ENCODE measurements at places on chromosomes 1 and 21. TPM values are rescaled to one million over a fixed set of nuclear protein-coding genes. Genes with fewer than 3 reads are reported as not detected.

The C1orf226 gene
- 16.1 TPM for total RNA-seq

- DNase-seq, result no peak
Measured at GRCh38 chr1:244325056-244325758, 126.5 kb downstream of the ADSS2 start.

DNA sequence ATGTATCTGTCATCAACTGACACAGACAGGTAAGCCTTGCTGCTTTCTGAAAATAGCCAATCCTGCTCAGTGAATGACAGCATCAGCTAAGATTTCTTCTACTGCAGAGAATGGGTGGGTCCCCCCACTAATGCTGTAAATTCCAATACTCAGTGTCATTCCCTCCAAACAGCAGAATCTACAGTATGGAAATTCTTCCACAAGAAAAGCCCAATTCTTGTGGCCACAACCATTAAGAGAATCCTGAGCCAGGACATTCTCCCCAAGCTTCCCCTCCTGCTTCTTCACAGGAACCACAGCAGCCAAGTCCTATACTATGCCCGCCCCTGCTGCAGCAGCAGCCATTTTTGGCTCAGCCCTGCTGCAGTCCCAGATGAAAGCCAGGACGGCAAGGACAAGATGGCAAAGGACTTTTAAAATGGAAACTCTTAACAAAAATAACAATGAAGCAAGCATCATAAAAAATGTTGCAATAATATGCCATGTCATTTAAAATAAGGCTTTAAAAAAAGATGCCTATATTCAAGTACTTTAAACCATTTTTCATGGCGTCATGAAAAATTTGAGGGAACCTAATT lies 26.8 kb downstream of the EIF4G3 start:
- DNase-seq, result peak; percentile 72

DNA sequence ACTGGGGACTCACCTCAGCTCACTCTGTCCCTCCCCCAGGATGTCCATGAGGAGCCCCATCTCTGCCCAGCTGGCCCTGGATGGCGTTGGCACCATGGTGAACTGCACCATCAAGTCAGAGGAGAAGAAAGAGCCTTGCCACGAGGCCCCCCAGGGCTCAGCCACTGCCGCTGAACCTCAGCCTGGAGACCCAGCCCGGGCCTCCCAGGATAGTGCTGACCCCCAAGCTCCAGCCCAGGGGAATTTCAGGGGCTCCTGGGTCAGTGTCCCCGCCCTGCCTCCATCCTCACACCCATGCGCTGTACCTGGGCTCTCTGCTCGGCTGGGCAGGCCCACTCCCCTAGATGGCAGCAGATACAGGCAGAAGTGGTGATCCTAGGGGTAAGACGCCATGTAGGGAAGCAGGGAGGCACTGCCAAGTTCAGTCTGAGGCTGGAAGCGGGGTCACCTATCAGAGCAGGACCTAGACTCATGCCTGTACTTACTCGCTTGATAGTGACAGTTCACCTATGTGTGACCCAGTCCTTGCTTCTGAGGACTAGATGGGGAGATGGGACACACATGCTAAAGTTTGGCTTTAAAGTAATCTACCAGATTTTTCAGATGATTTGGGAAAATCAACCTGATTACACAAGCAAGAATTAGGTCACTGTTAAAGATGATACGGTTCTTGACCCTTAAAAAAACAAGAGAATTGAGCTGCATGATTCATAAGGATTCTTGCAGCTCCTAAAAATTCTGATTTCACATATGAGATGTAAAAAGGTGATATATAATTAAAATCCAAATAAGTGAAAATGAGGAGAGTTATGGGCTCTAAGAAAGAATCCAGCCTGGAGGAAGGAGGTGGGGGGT lies 38.7 kb downstream of the ETNK2 start:
- no peak for DNase-seq

GRCh38 chr1:23906731-23907130 lies 6.4 kb downstream of the CNR2 start:
- no peak for DNase-seq

The SHE gene
- total RNA-seq, result 7.5 TPM

The SLC2A5 gene
- 5.0 TPM for total RNA-seq

GRCh38 chr1:185108321-185108720 lies 48.4 kb downstream of the TRMT1L start:
- no peak for DNase-seq

DNA sequence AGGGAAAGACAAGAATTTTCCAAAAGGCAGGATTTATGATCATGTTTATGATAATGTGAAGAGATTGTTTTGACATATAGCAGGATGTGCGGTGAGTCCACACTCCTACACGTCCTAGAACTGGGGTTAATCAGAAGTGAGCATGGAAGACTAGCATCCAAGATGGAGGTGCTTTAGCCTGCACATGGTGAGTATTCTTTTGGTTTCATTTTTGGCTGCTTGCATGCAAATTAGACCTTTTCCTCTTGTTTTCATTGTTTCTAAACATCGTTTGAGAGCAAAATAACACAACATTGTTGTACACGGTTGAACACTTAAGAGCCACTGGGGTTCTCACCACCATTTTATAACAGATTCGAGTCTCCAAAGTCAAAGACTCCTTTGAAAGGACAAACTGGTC lies 14.9 kb upstream of the GUK1 start:
- no peak for DNase-seq

DNA sequence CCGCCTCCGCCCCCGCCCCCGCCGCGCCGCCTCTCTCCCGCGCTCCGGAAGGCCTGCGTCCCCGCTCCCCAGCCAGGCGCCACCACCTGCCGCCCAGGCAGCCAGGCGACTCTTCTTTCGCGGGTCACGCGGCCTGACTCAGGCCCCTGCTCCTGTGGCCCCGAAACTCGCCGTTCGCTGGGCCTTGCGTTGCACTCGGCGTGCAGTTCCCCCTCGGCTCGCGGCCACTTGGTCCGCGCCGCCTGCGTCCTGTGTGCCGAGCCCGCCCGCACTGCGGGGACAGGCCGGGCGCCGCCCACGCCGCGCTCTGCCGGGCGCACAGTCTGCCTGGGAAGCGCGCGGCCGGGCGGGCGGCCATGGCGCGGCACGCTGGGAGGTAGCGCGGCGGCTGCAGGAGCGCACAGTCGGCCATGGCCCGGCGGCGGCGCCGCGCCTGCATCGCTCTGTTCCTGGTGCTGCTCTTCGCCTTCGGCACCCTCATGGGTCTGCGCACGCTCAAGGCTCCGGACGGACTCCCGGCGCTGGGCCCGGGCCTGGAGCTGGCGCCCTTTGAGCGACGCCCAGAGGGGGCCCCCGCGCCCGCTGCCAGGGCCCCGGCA lies at the start of gene MANEAL:
MANEAL (plus strand) TSS at position 75 of the 599 bp plus-strand sequence; CDS start at position 411, 336 bp downstream.
- DNase-seq, result no peak

- DNase-seq, result no peak
Measured at GRCh38 chr1:56972976-56973375, 7.2 kb upstream of the C8B start.

GRCh38 chr1:113252166-113252565 lies 138.1 kb upstream of the MAGI3 start:
- no peak for DNase-seq

The FAM43B gene
- total RNA-seq, result 1.4 TPM

DNA sequence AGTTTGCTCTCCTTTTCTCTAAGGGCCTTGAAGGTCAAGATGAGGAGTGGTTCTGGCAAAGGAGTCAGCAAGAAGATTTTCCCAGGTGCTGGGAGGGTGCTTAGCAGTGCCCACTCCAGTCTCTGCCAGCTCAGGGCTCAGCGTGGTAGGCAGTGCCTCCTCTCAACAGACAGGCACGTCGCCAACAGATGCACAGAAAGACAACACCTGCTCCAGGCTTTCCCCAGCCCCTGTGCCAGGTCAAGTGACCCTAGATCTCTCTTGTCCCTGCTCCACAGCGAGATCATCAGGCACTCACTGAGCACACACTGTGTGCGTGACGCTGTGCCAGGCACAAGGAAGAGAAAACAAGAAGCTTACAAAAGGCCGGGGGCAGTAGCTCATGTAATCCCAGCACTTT lies 86.0 kb downstream of the CASZ1 start:
- no peak for DNase-seq

DNA sequence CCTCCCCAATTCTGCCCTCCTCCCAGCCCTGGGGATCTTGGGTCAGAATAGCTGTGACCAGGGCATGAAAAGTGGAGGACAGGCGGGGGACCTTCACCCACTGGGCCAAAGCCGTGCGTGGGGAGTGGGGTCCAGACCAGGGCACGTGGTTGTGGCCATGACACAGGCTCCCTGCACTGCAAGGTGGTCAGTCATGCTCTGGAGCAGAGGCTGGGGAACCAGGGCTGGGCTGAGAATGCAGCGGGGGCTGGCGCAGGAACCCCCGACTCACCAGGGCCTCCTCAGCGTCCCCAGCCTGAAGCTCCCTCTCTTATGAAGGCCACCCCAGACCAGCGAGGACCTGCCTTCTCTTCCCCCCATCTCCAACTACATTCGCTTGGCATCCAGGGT lies 2.7 kb downstream of the DVL1 start:
- no peak for DNase-seq

GRCh38 chr1:8201331-8201861 lies 116.5 kb upstream of the SLC45A1 start:
- no peak for DNase-seq

The TPTE gene
- not detected for total RNA-seq

DNA sequence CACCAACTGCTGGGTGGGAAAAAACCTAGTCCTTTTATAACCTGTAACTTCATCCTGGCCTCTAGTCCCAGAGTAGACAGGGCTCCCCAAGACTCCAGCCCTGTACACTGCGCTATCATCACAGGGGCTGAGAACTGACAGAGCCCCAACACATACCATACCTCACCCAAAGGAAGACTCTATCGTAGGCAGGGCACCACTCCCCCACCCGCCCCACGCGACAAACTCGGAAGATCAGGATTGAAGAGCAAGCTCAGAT lies 15.8 kb downstream of the INPP5B start:
- DNase-seq, result no peak

DNA sequence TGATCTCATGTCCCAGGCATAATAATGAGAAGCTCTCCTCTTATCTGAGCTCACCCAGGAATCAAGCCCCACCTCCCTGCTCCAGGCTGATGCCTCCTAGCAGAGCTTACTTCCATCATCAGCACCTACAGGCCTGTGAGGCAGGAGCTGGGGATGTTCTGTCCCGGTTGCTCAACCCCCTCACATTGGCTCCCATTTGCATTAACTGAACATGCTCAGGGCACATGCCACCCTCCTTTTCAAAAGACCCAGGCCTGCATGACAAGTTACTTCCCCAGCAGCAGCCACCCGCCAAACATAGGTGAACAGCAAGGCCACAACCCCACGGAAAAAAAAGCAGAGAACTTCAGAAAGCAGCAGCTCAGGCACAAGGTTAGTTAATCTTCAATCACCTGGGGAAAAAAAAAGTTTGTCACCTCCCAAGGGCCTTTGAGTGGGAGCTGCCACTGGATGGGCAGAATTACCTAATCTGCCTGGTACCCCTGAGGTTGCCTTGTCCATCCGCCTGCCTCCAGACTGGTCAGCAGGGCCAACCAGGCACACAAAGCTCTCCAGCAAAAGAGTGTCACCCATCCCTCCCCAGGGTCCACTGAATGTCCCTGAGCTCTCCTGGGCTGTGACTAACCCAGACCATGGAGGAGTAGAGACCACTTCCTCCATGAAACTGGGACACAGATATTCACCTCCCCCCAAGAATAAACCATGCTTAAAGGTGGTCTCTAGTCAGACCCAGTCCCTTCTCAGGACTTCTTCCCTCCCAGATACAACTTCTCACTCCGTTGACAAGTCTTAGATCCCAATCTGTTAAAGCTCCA lies 4.4 kb downstream of the KCNN3 start:
- DNase-seq, result no peak

DNA sequence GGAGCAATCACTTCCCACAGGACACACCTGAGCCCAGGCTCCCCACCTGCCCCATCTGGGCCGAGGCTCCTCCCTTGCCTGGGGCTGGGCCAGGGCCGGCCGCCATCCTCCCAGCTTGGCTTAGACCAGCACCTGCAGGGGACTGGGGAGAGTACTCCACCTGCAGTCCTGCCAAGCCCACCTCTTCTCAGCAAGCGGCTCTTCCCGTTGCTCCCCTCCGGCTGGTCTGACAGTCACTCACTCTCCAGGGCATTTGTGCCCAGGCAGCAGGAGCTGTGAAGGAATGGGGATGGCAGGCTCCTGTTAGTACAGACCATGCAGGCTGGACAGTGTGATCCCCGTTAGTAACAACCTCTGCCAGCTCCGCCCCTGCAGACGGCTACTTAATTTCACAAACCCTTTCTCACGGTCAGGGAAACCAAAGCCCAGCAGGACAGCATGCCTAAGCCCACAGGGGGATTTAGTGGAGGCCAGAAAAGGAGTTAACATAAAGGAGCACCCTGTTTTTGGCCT lies at the start of gene FYB2:
FYB2 (minus strand) TSS at position 18 of the 513 bp plus-strand sequence. CDS start 114 bp downstream, outside the sequence.
- no peak for DNase-seq

- DNase-seq, result no peak
Measured at GRCh38 chr1:164611754-164612642, 53.0 kb downstream of the PBX1 start.

The SPATA17 gene
- total RNA-seq, result not detected

DNA sequence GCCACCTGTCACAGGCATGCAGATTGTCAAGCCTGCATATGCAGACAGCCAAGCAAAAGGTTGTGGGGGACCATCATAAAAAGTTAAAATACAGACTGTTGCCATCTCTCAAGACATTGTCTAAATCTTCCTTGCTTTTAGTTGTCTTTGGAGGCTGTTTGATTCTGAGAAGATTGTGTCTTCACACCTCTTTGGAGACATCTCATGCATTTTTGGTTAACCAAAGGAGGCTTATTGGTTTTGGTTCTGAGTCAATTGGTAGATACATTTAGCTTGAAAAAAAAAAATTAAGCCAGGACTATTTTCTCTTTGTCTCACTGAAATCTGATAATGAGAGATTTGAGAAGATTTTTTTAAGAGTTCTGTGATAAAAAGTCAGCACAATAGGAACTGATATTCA lies 217.6 kb downstream of the LYPLAL1 start:
- no peak for DNase-seq

DNA sequence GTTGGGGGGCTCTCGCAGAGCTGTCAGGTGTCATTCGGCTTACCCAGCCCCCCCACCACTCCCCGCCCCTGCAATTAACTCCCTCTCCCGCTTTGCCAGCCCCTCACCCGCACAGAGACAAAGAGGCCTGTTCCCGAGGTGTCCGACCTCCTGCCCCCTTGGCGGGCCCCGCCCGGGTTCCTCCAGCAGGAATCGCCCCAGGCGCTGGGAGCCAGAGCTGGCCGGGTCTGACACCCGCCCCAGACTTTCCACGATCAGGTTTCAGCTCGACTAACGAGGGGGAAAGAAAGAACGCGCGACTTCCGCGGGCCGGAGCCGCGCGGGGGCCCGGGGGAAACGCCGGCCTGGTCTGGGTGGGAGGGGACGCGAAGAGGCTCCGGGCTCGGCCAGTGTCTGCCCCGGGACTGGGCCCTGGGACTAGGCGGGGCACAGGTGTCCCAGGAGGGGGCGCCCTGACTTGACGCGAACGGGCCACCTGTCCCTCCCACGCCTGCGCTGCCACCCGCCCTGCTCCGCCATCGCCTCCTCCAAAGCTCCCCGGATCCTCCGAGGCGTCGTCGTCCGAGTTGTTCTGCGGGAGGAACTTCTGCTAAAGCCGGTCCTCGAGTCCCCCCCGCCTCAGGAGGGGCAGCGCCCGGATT lies 36.4 kb upstream of the HHAT start:
- DNase-seq, result peak; percentile 78

The TEX35 gene
- not detected for total RNA-seq

The GJA5 gene
- total RNA-seq, result 10.8 TPM

- no peak for DNase-seq
Measured at GRCh38 chr1:82947278-82947677, 1051.7 kb downstream of the TTLL7 start.

The SPATA46 gene
- total RNA-seq, result not detected

- DNase-seq, result no peak
Measured at GRCh38 chr1:63731117-63732043, 42.4 kb upstream of the ROR1 start.

- no peak for DNase-seq
Measured at GRCh38 chr1:39344394-39345154, 140.1 kb downstream of the MACF1 start.

Data from sigmoid colon (tissue), 7 donors.